Vagina (tissue), 2 donors: ENCODE measurements at places on chromosomes 7 and 10.

DNA sequence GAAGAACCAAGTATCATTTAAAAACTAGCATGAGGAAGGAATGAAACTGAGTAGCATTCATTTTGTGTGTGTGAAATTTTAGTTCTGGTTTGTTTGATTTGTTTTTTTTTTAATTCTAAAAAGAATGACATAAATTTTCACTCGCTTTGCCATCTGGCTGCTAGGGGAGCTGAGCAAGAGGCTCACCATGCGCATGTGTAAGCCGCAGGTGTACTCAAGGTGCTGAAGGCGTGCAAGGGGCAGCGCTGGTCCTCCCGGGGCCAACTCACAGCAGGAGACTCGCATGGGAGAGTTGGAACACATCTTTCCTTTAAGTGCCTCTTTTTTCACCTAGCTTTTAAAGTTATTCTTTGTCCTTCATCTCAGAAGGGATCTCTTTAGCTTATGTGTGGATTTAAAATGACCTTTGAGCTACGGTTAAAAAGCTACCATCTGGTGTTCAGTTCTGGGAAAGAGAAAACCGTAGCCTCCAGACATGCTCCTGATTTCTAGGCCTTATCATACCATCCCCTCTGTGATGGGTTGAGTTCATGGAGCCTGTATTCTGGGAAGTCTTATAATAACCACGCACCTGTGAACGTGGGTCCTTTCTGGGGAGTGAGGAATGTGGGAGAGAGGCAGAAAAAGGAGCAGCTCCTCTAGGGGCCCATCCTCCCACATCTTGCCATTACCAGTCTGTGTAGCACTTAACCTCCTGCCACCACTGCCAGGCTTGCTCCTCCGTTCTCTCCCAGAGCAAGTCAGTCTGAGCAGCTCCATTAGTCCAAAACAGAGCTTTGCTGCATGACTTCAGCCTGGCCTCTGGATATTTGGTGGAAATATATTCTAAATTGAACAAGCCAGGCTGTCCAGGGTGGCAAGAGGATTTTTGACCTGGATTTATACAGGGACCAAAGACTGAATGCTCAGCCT, 61.9 kb downstream of the KLHDC10 start:
- DNase-seq: no peak

DNA sequence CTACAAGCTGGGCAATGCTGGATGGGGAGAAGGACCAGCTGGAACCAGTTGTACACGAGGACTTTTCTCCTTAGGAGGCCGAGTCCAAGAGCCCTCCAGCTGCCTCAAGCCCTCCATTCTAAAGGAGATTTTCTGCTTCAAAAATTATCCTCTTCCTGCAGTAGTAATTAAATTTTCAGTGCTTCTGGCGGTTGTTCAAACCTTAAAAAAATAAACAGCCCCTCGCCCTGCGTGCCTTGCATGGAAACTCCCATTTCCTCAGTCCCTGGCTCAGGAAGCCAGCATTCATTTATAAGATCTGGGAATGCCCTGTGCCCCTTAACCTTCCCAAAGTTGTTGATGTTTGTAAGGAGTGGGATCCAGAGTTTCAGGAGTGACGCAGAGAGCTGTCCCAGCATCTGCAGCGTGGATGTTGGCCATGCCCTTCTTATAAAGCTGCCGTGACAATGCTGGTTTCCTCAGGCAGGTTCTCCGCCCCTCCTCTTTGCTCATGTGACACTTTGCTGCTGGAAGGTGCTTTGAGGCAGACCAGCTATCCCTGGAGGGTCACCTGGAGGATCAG, 24.0 kb upstream of the ACTR3B start:
- no peak for DNase-seq

DNA sequence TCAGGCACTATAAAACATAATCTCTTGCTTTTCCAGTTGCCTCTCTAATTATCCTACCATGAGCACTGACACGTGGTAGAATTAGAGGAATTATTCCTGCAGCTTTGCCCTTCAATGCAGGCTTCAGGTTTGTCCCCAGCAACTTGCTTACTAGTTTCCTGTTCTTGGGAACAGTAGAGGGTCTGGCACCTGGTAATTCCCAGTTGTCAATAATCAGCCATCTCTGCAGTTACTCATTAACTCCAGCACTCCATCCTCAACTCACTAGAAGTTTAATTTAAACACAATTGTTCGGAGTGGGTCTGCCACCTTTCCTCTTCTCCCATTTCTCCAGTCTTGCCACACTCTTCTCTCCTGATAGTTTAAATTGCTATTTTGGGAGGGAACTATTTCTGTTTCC, 324.3 kb upstream of the KIAA1217 start:
- DNase-seq: no peak

DNA sequence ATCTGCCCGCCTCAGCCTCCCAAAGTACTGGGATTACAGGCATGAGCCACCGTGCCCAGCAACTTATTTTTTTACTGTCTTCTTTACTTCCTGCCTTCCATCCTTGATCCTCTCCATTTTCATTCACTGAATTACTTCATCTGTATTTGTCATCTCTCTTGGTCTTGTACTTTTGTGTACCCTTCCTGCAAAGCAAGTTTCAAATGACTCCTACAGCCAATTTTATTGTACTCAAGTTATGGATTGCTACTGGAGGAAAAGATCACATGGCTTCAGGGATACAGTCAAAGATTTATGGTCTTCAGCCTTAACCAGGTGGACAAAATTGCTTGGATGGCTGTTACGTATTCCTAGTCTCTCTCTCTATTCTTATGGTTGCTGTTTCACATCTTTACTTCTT, 22.6 kb downstream of the SEPTIN7 start:
- no peak for DNase-seq

DNA sequence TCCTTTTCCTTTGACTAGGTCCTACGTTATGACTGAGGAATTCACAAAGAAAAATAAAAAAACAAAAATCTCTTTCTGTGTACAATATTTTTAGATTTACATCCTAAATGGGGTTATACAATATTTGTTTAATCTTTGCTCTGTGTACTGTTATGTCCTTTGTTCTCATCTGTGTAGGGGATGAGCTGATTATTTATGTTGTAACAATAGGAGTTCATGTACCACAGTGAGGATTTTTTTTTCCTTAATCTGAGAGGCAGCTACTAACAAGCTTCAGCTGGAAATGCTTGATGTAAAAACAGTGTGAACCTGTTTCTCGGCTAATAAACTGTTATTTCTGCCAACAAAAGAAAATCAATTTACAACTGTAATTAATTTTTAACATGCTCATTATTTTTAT, 58.0 kb downstream of the ORC5 start:
- DNase-seq: no peak

DNA sequence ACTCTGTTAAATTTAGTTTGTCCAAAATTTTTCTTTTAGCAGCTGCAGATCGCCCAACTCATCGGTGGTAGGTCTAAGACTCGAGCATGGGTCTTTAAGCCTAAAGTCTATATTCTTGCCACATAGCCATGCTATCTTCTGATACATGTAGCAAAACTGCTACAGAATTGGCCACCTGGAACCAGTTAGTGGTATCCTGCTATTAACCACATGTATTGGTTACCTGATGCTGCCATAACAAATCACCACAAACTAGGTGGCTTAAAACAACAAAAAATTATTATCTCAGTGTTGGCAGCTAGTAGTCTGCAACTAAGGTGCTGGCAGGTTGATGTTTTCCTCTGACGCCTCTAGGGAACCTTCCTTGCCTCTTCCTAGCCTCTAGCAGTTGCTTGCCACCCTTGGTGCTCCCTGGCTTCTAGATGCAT, 96.7 kb upstream of the PIK3CG start:
- DNase-seq: no peak

GRCh38 chr7:65265933-65266519, 107.6 kb upstream of the ZNF92 start:
- DNase-seq: no peak

DNA sequence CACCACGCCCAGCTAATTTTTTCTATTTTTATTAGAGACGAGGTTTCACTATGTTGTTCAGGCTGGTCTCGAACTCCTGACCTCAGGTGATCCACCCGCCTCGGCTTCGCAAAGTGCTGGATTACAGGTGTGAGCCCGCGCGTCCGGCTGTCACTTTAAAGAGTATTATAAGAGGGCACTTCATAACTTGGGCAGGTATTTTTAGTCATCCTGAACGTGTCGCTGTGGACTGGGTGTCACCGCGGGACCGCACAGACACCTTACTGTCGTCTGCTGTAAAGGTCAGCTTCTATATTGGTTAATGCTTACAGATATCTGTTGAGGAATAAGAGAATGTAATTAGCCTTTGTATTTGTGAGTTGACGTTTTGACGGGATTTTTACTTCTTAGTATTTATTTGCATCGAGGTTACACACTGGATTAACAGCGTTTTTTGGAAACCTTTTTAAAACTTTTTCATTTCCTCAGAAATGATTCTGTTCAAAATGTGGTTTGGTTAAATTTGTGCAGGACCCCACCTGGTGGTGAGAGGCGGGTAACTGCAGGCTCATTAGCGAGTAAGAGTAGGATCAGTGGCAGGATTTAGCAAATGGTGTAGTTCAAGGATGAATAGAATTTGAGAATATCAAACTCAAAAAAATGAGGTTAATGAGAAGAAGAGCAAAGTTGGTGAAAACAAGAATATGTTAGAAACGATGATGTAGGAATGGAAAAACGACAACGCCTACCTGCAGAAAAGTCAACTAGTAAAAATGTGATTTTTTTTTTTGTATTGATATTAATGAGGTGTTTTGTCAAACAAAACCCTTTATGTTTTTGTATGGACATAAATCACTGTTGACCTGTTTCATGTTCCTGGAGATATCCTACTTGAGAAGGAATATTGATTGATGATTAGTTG, 3.2 kb downstream of the DNAJB6 start:
- no peak for DNase-seq

DNA sequence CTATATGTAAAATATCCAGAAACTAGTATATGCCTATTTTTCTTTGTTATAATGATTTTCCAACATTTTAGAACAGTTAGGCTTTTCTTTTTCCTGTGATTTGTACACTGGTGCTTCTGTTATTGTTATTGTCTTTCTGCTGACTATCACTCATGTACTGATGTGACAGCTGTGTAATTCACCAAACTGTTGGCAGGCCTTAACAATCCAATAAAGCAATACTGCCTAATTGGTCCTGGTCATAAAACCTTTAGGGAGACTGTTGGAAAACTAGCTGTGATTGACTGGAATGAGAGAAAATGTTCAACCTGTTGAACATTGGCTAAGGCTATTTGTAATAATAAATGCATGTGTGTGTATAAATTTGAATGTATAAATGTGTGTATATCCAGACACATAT, 956.6 kb downstream of the REEP3 start:
- DNase-seq: no peak

DNA sequence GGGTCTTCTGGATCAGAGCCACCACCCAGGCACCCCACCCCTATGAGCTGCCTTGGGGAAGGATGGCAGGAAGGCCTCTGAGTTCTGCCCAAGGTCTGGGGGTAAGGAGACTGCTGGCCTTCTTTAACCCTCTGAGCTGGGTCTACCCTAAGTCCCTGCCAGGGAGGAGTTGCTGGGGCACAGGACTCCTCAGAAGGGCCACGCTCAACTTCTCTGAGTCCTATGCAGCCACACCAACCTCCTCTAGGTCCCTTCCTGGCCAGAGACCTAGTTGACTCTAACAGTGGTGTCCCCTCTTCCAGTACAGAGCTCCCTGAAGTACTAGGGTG, 2.6 kb upstream of the NEURL1 start:
- DNase-seq: no peak

- no peak for DNase-seq
Measured at GRCh38 chr10:34626158-34626880, 188.8 kb downstream of the PARD3 start.

- no peak for DNase-seq
Measured at GRCh38 chr7:149431486-149432120, 29.3 kb downstream of the ZNF777 start.

DNA sequence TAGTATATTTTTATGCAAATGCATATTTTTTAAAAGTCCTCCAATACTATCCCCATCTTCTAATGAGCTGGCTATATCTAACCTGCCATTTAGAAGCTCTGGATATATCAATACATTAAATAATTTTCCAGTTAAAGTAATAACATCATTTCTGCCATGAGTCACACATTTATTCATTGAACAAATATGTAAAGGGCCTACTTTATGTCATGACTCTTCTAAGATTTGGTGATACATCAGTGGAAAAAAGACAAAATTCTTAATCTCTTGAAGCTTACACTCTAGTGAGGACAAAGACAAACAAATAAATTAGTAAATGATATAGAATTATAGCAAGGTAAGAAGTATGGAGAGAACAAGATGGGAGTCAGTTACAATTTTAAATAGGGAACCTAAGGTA, 716.8 kb upstream of the LRRTM3 start:
- no peak for DNase-seq

GRCh38 chr7:33916357-33917081, 11.2 kb downstream of the BMPER start:
- no peak for DNase-seq

- DNase-seq: no peak
Measured at GRCh38 chr7:45066409-45066808, 22.4 kb downstream of the NACAD start.

- no peak for DNase-seq
Measured at GRCh38 chr10:123772645-123773508, 106.7 kb downstream of the GPR26 start.

- DNase-seq: no peak
Measured at GRCh38 chr10:25555865-25556264, 378.2 kb upstream of the MYO3A start.

GRCh38 chr7:151735851-151736402, 141.0 kb downstream of the PRKAG2 start:
- DNase-seq: no peak

GRCh38 chr7:55065079-55065478, 46.3 kb downstream of the EGFR start:
- DNase-seq: peak; percentile 90

DNA sequence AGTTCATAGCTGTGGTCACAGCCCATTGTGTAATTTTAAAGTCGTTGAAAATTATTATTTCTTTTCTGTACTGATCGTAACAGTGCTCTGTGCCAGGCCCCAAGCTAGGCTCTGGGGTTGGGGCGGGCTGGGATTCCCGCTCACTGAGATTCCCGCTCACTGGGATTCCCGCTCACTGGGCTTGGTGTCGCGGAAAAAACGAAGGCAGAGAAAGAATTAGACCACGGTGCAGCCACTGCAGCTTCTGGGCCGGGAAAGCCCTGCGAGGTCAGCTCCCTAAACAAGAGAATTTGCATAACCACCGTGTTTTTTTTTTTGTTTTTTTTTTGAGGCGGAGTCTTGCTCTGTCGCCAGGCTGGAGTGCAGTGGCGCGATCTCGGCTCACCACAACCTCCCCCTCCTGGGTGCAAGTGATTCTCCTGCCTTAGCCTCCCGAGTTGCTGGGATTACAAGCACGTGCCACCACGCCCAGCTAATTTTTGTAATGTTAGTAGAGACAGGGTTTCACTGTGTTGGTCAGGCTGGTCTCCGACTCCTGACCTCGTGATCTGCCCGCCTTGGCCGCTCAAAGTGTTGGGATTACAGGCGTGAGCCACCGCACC, 31.2 kb downstream of the FOXK1 start:
- no peak for DNase-seq

DNA sequence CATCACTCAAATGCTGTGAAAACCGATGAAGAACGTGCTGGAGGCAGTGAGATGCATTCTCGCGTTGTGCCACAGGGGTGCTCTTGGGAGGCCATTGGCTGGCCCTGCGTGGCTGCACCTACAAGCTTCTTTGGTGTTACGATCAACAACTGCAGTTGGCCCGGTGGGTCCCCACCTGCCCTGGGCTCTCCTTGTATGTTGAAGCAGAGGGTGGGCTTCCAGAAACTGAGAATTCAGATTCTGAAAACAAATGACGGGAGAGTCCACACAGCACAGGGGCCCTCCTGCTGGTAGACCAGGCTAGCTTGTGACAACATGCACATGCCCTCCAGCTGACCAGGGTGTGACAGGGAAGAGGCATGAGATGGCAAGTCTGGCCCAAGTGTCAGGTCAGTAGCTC, 23.7 kb upstream of the DDC start:
- DNase-seq: no peak
